ENCODE measurements at places on chromosomes 11 and 22.

DNA sequence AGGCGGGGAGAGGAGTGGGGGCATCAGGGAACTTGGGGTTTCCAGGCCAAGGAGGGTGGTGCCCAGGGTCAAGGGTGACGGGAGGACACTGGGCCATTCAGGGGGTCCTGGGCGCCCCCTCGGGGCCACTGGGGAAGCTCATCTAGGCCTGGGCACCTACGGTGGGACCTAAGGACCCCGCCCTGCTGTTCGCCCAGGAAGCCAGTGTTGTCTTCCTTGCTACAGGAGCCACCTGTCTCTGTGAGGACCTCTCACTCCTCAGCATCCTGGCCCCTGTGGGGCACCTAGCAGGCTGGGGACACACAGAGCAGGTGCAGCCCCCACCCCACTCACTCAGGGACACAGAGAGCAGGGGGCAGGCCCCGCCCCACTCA lies 191.6 kb downstream of the IGLL1 start:
- no peaks in the 10 kb centered on the region for H3K36me3 ChIP-seq
- DNase-seq, result no peak
- no peak overlapping the region for H3K4me3 ChIP-seq
- H3K27me3 ChIP-seq, result no peaks in the 10 kb centered on the region
- peaks cover 9% of the 10 kb centered on the region for H3K4me1 ChIP-seq

- no peaks in the 10 kb centered on the region for H3K36me3 ChIP-seq
- no peak overlapping the region for H3K4me3 ChIP-seq
- H3K4me1 ChIP-seq, result peaks cover 13% of the 10 kb centered on the region
These were observed 162.9 kb downstream of the MPPED1 start for GRCh38 chr22:43574738-43575137.

DNA sequence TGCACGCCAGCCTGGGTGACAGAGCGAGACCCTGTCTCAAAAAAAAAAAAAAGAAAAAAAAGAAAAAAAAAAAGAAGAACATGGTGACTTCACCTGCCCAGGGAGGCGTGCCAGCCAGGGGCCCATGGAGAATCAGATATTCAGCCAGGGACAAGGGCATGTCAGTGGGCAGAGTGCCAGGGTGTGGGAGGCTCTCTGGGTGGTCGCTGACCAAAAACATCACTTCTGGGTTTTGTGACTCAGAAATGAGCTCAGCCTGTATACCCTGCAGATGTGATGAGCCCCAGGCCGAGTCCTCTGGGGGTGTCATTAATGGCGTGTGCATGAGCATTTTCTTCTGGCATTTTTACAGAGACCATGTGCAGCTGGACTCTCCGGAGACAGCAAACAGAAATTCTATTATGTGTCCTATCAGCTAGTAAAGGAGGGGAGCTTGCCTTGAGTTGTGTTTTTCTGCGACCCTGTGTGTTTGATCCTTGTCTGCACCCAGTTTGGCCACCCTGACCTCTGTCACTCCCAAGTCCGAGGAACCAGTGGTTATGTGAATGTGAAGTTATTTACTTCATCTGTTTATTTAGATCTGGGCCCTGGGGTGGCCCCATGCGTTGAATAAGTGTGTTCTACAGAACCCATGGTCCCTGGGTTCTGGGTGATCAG lies 53.6 kb downstream of the BCR start:
- peaks cover 42% of the 10 kb centered on the region for H3K4me1 ChIP-seq
- H3K27me3 ChIP-seq, result no peaks in the 10 kb centered on the region

DNA sequence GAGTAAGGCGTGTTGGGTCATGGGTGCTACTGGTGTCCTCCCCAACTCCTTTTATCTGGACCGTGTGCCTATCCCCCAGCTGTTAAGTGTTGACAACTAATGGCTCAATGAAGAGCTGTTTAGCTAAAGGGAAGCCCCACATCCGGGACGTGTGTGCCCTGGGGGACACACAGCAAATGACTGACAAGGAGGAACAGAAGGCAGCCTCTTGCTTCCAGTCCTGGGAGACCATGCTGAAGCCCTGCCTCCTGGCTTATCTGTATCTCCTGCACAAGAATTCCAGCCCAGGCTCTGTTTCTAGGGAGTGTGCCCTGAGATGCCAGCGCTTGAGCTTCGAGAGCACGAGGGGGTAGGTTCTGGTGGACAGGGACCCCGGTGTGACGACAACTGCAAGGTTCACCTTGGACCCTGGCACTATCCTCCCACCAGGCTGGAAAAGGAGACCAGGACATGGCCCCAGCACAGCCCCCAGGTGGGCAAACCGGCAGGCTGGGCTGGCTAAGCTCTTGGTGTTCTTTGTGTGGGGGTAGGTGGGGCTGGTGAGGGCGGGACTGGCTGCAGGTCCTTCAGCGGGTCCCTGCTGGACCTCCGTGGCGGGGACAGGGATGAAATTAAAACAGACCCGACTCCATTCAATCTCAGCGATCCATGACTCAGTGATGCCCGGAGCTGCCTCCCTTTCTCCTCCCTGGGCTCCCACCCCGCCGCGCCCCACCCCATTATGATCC lies 21.0 kb downstream of the ASCL2 start:
- H3K4me3 ChIP-seq, result no peak overlapping the region
- H3K27ac ChIP-seq, result no peak overlapping the region
- H3K4me1 ChIP-seq, result peaks cover 6% of the 10 kb centered on the region
- H3K27me3 ChIP-seq, result peaks cover 7% of the 10 kb centered on the region
- no peaks in the 10 kb centered on the region for H3K36me3 ChIP-seq
- no peak for DNase-seq

DNA sequence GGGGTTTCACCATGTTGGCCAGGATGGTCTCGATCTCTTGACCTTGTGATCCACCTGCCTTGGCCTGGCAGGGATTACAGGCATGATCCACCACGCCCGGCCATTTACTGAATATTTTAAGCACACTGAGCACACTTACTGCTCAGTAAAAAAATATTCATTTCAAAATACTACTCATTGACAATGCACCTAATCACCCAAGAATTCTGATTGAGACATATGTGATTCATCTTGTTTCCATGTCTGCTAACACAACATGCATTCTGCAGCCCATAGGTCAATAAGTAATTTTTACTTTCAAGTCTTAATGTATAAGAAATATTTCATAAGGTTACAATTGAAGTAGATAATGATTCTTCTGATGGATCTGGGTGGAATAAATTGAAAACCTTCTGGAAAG lies 4.2 kb upstream of the OR52J3 start:
- H3K4me1 ChIP-seq, result no peaks in the 10 kb centered on the region
- no peak overlapping the region for H3K4me3 ChIP-seq
- no peak overlapping the region for H3K27ac ChIP-seq
- H3K36me3 ChIP-seq, result no peaks in the 10 kb centered on the region
- DNase-seq, result no peak

- DNase-seq, result no peak
- H3K4me1 ChIP-seq, result peaks cover 9% of the 10 kb centered on the region
- peak overlapping the region; percentile 68 for H3K4me3 ChIP-seq
- H3K36me3 ChIP-seq, result no peaks in the 10 kb centered on the region
- no peak overlapping the region for H3K27ac ChIP-seq
These were observed 5.8 kb downstream of the TSPAN4 start for GRCh38 chr11:848380-848931.

DNA sequence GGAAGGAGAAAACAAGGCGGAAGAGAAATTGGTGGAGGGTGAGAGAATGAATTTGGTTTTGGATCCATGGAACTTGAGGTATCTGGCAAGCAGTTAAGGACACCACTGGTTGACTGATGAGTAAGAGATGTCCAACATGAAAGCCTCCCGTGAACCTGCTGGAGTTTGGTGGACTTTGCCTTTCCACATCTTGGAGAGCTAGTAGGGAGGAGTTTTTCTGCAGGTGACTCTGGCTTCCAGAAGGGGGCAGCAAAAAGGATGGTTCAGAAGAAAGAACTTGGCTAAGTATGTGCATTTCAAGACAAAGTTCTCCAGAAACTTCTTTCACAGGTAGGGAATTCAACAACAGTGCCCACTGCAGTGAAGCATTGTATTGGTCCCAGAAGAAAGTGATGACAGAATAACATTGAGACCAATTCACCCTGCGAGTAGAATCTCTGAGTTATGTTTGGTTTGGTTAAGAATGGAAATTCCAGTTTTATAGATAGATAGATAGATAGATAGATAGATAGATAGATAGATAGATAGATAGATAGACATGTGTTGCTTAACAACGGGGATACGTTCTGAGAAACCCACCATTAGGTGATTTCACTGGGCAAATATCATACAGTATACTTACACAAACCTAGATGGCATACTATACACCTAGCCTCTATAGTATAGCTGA lies 28.5 kb downstream of the DCDC1 start:
- no peak overlapping the region for H3K4me3 ChIP-seq
- H3K27ac ChIP-seq, result no peak overlapping the region
- no peaks in the 10 kb centered on the region for H3K36me3 ChIP-seq
- H3K4me1 ChIP-seq, result no peaks in the 10 kb centered on the region
- no peak for DNase-seq

- no peak overlapping the region for H3K27ac ChIP-seq
- H3K4me3 ChIP-seq, result no peak overlapping the region
- peaks cover 28% of the 10 kb centered on the region for H3K4me1 ChIP-seq
- H3K27me3 ChIP-seq, result no peaks in the 10 kb centered on the region
- no peak for DNase-seq
- H3K36me3 ChIP-seq, result peaks cover 4% of the 10 kb centered on the region
These were observed 3.1 kb downstream of the HMBS start for GRCh38 chr11:119087747-119088241.

DNA sequence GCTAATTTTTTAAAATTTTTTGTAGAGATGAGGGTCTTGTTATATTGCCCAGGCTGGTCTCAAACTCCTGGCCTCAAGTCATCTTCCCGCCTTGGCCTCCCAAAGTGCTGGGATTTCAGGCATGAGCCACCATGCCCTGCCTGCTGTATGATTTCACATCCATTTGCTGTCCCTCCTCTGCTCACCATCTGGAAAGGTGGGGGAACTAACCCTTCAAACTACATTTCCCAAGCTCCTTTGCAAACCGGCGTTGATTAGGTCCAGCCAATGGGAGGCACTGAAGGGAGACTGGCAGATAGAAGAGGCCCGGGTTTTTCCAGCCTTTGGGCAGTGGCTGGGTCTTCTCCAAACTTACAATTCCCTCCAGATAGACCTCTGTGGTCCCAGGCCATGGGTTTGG lies 19.3 kb downstream of the RFPL1 start:
- no peak overlapping the region for H3K4me3 ChIP-seq
- H3K4me1 ChIP-seq, result peaks cover 8% of the 10 kb centered on the region
- DNase-seq, result no peak
- no peak overlapping the region for H3K27ac ChIP-seq
- no peaks in the 10 kb centered on the region for H3K27me3 ChIP-seq

- DNase-seq, result no peak
- peaks cover 14% of the 10 kb centered on the region for H3K36me3 ChIP-seq
- H3K4me3 ChIP-seq, result no peak overlapping the region
- no peaks in the 10 kb centered on the region for H3K27me3 ChIP-seq
These were observed 93.9 kb downstream of the TRMU start for GRCh38 chr22:46429325-46429853.

DNA sequence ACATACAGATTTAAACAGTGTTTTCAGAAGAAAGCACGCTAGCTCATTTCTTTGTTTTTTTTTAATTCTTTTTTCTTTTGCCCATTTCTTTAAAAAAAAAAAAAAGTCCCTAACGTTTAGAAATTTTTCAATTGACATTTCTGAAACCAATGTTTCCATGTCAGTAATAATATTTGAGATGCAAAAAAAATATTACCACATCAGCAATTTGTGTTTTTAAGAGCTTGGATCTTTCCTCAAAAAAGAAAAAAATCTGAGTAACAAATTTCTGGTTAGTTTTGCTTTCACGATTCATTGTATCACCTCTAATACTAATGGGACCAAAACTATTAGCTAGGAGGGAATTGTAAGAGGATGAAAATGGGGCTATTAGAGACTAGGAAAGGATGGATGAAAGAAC lies 39.9 kb upstream of the ASPHD2 start:
- H3K27me3 ChIP-seq, result peaks cover 39% of the 10 kb centered on the region
- no peak overlapping the region for H3K4me3 ChIP-seq
- H3K36me3 ChIP-seq, result no peaks in the 10 kb centered on the region
- H3K4me1 ChIP-seq, result no peaks in the 10 kb centered on the region
- H3K27ac ChIP-seq, result no peak overlapping the region

- no peaks in the 10 kb centered on the region for H3K36me3 ChIP-seq
- no peak for DNase-seq
- no peaks in the 10 kb centered on the region for H3K27me3 ChIP-seq
- no peak overlapping the region for H3K27ac ChIP-seq
- H3K4me1 ChIP-seq, result peaks cover 22% of the 10 kb centered on the region
These were observed 129.7 kb downstream of the LDLRAD3 start for GRCh38 chr11:36073411-36074203.

- H3K27me3 ChIP-seq, result no peaks in the 10 kb centered on the region
- H3K27ac ChIP-seq, result no peak overlapping the region
- H3K4me3 ChIP-seq, result no peak overlapping the region
- no peaks in the 10 kb centered on the region for H3K36me3 ChIP-seq
- H3K4me1 ChIP-seq, result peaks cover 7% of the 10 kb centered on the region
These were observed 10.6 kb upstream of the CSNK2A3 start for GRCh38 chr11:11363674-11364073.

- DNase-seq, result no peak
- no peaks in the 10 kb centered on the region for H3K36me3 ChIP-seq
- H3K27ac ChIP-seq, result peak overlapping the region; percentile 82
- H3K4me3 ChIP-seq, result peak overlapping the region; percentile 87
- peaks cover 9% of the 10 kb centered on the region for H3K27me3 ChIP-seq
These were observed 21.9 kb downstream of the SERPINH1 start for GRCh38 chr11:75583718-75584658.

- peaks cover 18% of the 10 kb centered on the region for H3K4me1 ChIP-seq
- H3K27me3 ChIP-seq, result no peaks in the 10 kb centered on the region
- H3K36me3 ChIP-seq, result peaks cover 7% of the 10 kb centered on the region
- no peak for DNase-seq
- H3K27ac ChIP-seq, result peak overlapping the region; percentile 37
These were observed 17.3 kb downstream of the RNF121 start for GRCh38 chr11:71946144-71946571.

- no peaks in the 10 kb centered on the region for H3K36me3 ChIP-seq
- H3K27me3 ChIP-seq, result no peaks in the 10 kb centered on the region
- DNase-seq, result no peak
- H3K27ac ChIP-seq, result no peak overlapping the region
- no peaks in the 10 kb centered on the region for H3K4me1 ChIP-seq
These were observed 6.1 kb downstream of the MAP4K2 start for GRCh38 chr11:64796757-64797541.

DNA sequence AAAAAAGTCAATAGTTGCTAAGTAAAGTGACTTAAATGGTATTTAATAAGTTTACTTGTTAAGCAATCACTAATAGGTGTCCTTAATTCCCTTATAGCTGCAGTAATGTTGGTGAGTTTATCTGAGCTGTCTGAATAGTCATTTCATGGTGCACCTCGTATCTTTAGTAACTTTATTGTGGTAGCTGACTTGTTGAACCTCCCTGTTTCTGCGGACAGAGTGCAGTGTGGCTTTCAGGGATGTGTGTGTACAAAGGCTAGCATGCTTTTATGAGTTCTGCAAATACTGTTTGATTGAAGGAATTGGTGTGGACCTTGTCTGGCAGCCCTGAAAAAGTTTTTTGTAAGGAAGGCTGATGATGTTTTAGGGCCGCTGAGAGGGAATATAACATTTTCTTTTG lies 2.6 kb downstream of the ZNRF3 start:
- peaks cover 38% of the 10 kb centered on the region for H3K4me1 ChIP-seq
- H3K27me3 ChIP-seq, result no peaks in the 10 kb centered on the region
- peak overlapping the region; percentile 64 for H3K27ac ChIP-seq
- peaks cover 3% of the 10 kb centered on the region for H3K36me3 ChIP-seq
- no peak for DNase-seq

All from type B pancreatic cell (in vitro differentiated cells).